ENCODE measurements at places on chromosomes 7 and 10. TPM values are rescaled to one million over a fixed set of nuclear protein-coding genes. Genes with fewer than 3 reads are reported as not detected.

GRCh38 chr10:59675812-59676211 lies 33.8 kb downstream of the SLC16A9 start:
- H3K36me3 ChIP-seq: no peaks in the 10 kb centered on the region
- no peak overlapping the region for H3K4me3 ChIP-seq
- no peak for DNase-seq
- no peaks in the 10 kb centered on the region for H3K27me3 ChIP-seq
- peaks cover 3% of the 10 kb centered on the region for H3K4me1 ChIP-seq

Gene ECHDC3
- 0.47 TPM for total RNA-seq

DNA sequence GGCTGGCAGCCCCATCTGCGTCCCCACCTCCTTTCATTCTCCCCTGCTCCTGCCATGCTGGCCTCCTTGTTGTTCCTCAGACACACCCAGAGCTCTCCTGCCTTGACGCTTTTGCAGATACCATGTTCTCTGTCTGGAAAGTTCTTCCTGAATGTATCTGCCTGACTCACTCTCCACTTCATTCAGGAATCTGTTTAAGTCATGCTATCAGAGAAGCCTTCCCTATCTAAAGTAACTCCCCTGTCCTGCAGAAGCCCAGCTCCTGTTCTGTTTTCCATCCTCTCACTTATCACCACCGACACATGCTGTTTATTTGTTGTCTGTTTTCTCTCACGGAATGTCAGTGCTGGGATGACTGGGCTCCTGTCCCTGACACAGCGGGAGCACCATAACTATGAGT lies 82.0 kb downstream of the AFAP1L2 start:
- H3K4me1 ChIP-seq: no peaks in the 10 kb centered on the region
- H3K27ac ChIP-seq: no peak overlapping the region
- H3K27me3 ChIP-seq: peaks cover 2% of the 10 kb centered on the region
- H3K36me3 ChIP-seq: no peaks in the 10 kb centered on the region

Gene EN2
- total RNA-seq: not detected

- H3K4me1 ChIP-seq: no peaks in the 10 kb centered on the region
- no peak overlapping the region for H3K27ac ChIP-seq
- DNase-seq: no peak
- H3K27me3 ChIP-seq: peaks cover 22% of the 10 kb centered on the region
Observed at GRCh38 chr7:31043051-31043471, 9.0 kb upstream of the ADCYAP1R1 start.

Gene COPS6
- total RNA-seq: 109 TPM

Gene EPHB6
- 7.3 TPM for total RNA-seq

- no peaks in the 10 kb centered on the region for H3K36me3 ChIP-seq
- DNase-seq: no peak
- H3K27ac ChIP-seq: no peak overlapping the region
- H3K4me1 ChIP-seq: no peaks in the 10 kb centered on the region
- no peak overlapping the region for H3K4me3 ChIP-seq
- no peaks in the 10 kb centered on the region for H3K27me3 ChIP-seq
Observed at GRCh38 chr7:126210707-126211106, 1042.0 kb downstream of the GRM8 start.

- H3K4me1 ChIP-seq: peaks cover 78% of the 10 kb centered on the region
- H3K27me3 ChIP-seq: peaks cover 2% of the 10 kb centered on the region
- peak overlapping the region; percentile 99 for H3K27ac ChIP-seq
- H3K4me3 ChIP-seq: peak overlapping the region; percentile 70
Observed at GRCh38 chr7:55533050-55533728, 39.1 kb downstream of the VOPP1 start.

Gene EPHA1
- total RNA-seq: 0.09 TPM

- H3K36me3 ChIP-seq: no peaks in the 10 kb centered on the region
- DNase-seq: no peak
- H3K27me3 ChIP-seq: peaks cover 8% of the 10 kb centered on the region
- H3K27ac ChIP-seq: no peak overlapping the region
- no peak overlapping the region for H3K4me3 ChIP-seq
- peaks cover 52% of the 10 kb centered on the region for H3K4me1 ChIP-seq
Observed at GRCh38 chr7:142815134-142815533, 39.7 kb upstream of the EPHB6 start.

Data from activated CD4-positive, alpha-beta T cell treated with anti-CD3 and anti-CD28 coated beads, Interleukin-2, amount 10 ng/mL, durations not matched to agents 24 days and 14 days (primary cell).